Activated T-cell treated with anti-CD3 and anti-CD28 coated beads for 48 hours (primary cell): ENCODE measurements at places on chromosomes 13 and 19.

DNA sequence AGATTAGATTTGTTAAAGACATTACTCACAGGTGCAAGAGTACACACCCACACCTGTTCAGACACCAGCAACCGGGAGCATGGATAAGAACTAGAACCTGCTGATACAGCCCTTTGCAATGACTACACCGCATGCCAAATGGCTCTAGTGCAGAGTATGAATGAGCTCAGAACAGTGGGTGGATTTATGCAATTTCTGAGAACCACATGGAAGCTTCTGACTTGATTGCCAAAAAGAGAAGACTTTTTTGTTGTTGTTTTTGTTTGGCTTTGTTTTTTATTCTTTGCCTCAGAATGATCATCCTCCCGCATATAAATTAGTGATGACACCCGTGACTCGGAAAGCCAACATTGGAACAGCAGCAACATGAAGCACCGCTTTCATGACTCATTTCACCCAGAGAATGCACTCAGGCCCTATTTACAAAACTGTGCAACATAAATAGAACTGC is 77.4 kb upstream of the LRCH1 start:
- DNase-seq: no peak

DNA sequence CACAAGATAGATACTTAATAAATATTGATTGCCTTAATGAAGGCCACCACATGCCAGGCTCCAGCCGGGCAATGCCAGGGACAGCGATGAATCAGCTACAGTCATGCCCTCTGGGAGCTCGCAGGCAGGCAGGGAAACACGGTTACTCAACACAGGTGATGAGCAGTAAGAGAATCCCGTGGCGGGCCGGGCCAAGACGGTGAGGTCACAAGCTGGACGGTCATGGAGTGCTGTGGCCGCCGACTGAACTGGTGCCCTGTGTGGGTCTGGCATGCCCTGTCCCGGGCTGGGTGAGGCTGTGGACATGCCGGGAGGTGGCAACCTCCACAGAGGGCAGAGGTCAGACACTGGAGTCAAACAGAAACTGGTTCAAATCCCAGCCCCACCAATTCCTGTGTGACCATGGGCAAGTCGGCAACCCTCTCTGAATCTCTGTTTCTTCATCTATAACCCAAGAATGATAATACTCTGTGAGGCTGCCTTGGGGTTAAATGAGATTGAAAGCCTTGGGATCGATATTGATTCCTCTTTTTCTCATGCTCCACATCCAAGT is 13.2 kb upstream of the PAK4 start:
- DNase-seq: no peak

GRCh38 chr19:34145741-34146202 is 26.5 kb upstream of the LSM14A start:
- DNase-seq: peak; percentile 35

DNA sequence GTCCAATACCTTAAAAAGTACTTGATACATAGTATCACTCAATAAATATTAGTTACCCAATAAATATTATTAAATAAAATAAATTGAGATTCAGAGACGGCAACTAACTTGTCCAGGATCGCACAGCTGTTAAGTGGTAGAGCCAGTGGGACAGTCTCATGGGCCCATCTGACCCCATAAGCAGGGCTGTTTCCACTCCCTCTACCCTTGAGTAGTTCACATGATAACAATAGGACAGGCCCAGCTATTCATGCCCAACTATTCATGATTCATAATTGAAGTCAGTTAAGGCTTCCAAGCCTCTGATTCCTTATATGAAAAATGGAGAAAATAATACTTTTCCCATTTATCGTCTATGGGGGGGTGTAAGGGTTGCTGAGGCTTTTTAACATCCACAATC is 78.2 kb downstream of the C13orf42 start:
- no peak for DNase-seq

DNA sequence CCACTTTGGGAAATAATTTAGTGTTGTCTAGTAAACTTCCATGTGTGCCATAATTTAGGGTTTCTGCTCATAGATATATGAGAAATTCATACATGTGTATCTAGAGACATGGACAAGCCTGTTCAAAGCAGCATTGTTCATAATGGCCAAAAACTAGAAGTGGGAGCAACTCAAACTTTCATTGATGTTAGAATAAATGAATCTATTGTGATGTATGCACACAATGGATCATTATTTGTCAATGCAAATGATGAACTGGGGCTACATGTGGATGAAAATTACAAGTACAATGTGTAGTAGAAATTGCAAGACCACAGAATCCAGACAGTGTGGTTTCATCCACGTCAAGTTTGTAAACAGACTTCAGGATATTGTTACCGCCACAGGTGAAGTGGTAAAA is 284.7 kb downstream of the SLC7A1 start:
- DNase-seq: no peak

- DNase-seq: no peak
Measured at GRCh38 chr13:60590800-60591747, 194.1 kb downstream of the TDRD3 start.

DNA sequence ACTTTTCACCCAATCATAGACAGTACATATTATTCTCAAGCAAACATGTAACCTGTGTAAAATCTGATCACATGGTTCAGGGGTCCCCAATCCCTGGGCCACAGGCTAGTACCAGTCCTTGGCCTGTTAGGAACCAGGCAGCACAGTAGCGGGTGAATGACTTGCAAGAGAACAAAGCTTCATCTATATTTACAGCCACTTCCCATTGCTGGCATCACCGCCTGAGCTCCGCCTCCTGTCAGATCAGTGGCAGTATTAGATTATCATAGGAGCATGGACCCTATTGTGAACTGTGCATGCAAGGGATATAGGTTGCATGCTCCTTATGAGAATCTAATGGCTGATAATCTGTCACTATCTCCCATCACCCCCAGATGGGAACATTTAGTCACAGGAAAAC is 133.1 kb downstream of the MAB21L1 start:
- no peak for DNase-seq

DNA sequence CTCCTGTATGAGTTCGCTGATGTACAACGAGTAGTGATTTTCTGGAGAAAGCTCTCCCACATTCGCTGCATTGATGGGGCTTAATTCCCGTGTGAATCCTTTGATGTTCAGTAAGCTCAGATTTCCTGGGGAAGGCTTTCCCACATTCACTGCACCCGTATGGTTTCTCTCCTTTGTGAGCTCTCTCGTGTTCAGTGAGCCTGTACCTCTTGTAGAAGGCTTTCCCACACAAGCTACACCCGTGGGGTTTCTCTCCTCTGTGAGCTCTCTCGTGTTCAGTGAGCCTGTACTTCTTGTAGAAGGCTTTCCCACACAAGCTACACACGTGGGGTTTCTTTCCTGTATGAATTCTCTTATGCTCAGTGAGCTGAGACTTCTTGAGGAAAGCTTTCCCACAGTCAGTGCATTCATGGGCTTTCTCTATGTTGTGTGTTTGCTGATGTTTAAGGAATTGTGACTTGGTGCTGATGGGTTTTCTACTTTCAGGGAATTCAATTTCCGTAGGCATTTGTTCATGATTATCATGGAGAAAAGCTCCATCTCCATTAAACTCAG is 3.5 kb upstream of the ZNF577 start:
- DNase-seq: no peak

GRCh38 chr19:5026706-5027273 is 57.9 kb downstream of the KDM4B start:
- DNase-seq: no peak

- DNase-seq: no peak
Measured at GRCh38 chr13:110185696-110186095, 121.3 kb downstream of the COL4A1 start.

- DNase-seq: no peak
Measured at GRCh38 chr19:18612772-18613588, at the start of gene TMEM59L. TMEM59L (plus strand) TSS chr19:18612870; CDS start chr19:18612959, 89 bp downstream.

DNA sequence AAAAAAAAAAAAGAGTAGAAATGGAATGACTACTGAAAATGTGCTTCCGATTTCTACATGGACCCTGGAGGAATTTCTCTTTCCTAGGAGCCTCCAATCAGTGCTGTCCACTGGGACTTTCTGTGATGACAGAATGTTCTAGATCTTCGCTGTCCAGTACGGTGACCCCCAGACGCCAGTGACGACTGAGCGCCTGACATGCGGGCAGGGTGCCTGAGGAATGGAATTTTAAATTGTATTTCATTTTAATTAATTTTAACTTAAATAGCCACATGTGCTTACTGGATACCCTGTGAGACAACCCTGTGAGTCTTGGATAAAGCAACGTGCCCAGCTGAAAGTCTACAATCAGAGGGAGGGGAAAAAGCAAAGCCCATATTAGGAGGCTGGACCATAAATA is 4.1 kb upstream of the TLE6 start:
- DNase-seq: no peak

- no peak for DNase-seq
Measured at GRCh38 chr19:33246709-33247440, 21.2 kb upstream of the SLC7A10 start.

- DNase-seq: no peak
Measured at GRCh38 chr13:47306991-47307390, 410.1 kb upstream of the HTR2A start.

- DNase-seq: no peak
Measured at GRCh38 chr13:99087954-99088491, 110.2 kb upstream of the DOCK9 start.

DNA sequence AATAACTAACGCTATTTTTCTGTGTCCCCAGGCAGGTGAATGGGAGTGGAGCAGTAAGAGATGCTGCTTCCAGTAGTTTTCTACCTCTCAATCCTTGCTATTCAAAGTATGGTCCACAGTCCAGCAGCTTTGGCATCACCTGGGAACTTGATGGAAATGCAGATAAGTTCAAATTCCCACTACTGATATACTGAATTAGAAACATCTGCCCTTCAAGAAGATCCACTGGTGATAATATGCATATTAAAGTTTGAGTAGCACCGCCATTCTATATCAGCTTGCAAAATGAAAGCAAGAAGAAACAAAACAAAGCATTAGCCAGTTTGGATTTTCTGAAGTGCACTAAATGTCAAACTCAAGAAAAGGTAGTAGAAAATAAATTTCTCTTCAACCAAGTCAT is 906.2 kb upstream of the PCDH20 start:
- no peak for DNase-seq

DNA sequence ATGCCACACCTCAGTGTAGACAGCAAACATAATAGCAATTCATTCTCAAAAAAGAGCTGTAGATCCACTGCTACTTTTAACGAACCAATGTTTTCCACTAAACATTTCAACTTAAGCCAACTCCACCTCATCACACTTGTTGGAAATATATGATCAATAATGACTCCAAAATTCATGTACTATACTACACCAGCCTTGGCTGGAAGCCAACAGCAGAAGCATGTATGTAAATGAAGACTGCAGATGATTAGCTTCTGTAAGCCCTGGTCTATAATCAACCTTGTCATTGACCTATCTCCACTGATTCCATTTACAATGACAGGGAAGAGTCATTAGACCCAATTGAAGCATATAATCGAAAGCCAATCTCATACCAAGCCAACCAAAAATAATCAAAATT is 71.7 kb downstream of the STK24 start:
- DNase-seq: no peak

- no peak for DNase-seq
Measured at GRCh38 chr13:65656740-65657329, 1573.3 kb downstream of the PCDH9 start.

DNA sequence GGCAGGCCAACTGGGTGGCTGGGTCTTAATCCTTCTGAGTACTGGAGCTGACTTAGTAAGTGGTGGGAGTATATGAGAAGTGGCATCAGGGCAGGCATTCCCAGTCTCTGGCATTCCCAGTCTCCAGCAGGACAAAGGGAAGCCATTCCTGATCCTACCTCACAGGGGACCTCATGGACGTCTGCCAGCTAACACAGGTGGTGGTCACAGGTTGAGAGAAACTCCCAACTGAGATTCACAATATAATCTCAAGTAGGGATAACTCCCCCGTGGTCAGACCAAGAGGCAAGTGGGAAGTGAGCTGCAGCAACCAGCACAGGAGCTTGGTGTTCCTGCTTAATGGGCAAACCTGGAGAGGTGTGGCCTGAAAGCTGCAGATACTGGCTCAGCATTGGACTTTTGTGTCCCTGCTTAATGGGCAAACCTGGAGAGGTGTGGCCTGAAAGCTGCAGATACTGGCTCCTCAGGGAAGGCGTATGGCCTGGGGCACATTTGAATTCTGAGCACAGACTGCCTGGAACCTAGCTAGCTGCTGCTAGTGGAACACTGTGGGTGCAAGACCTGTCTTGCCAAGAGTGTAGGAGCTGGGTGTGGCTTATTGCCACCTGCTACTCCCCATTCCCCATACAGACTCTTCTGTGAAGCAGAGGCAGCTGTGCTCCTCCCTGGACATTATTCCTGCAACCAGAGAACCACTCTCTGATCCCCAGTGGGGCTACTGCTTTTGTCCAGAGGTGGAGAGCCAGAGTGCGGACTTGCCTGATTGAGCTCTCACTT is 25.9 kb upstream of the OR10H2 start:
- DNase-seq: no peak

GRCh38 chr13:50586414-50587083 is 256.9 kb downstream of the DLEU7 start:
- no peak for DNase-seq

GRCh38 chr19:39356647-39357046 is 14.4 kb downstream of the SAMD4B start:
- DNase-seq: no peak

- no peak for DNase-seq
Measured at GRCh38 chr13:22127277-22128164, 456.6 kb downstream of the FGF9 start.
